Stimulated activated CD4-positive, alpha-beta T cell treated with anti-CD3 and anti-CD28 coated beads, TNF-alpha, amount 100 ng/mL, for 4 hours (primary cell): ENCODE measurements at places on chromosomes 11 and 22.

- no peak for DNase-seq
Measured at GRCh38 chr22:47063606-47064005, 301.2 kb downstream of the TBC1D22A start.

DNA sequence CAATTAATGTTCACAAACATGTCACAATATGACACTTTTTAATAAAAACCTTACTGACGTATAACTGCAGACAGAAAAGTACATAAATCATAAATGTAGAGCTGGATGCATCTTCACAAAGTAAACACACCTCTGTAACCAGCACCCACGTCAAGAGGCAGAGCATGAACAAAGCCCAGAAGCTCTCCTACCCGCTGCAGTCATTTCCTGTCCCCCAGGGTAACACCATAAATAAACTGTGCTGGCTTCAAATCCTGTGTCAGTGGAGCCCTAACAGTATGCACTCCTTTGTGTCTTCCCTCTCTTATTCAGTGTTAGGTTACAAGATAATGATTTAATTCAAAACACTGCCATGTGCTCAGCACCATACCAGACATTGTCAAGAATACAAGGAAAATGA is 5.7 kb downstream of the SYT13 start:
- no peak for DNase-seq

DNA sequence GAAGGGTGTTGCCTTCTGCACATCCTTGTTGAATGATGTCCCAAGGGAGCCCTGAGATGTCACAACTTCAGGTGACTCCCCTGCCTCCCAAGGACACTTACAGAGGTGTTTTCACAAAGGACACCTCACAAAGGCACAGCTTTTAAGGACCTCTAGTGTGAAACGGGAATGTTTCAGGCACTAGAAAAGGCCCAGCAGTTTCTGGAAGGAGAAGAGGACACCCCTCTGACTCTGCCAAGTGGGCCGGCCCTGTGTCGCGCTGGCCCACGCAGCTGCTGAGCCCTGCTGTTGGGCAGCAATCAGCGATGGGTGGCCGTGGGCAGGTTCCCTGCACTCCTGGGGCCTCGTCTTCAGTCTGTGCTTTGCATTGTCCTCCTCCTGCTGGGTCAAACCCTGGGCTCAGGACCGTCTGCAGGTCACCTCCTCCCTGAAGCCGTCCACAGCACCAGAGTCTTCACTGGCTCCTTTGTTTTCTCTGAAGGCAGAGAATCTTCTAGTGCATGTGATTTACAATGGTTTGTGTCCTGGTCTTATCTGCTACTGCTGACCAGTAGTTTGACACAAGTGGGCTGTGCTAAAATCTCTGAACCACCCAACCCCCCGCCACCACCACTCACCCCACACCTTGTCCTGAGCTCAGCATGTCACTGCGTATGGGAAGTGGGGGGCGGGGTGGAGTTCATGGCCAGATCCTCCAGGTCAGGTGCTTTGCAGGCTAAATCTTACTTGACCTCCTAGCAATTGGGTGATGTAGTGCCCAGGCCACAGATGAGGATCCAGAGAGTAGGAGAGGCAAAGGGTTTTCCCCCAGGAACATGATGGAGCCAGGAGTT is 3.2 kb downstream of the LINC01488 start:
- DNase-seq: no peak

- no peak for DNase-seq
Measured at GRCh38 chr22:46491946-46492345, 45.5 kb downstream of the CELSR1 start.

- no peak for DNase-seq
Measured at GRCh38 chr22:25626624-25626990, 62.1 kb downstream of the GRK3 start.

GRCh38 chr11:87120937-87121336 is 83.2 kb downstream of the TMEM135 start:
- DNase-seq: no peak

DNA sequence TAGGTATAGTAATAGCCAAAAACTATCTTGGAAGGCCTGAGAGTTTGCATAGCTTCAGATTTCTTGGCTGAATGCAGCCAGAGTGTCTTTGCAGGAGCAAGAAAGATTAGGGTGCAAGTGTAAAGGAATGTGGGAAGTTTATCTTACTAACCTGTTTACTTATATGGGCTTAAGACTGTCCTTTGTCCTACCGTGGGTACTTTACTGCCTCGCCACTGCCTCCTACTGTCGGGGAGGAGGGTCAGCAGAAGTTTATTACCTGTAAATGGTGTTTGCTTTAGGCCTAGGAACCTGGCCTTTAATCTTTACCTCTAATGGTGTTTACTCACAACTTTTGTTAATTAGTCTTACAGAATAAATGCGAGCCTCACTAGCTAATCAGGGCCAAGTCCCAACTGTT is 633.8 kb downstream of the DLG2 start:
- no peak for DNase-seq

DNA sequence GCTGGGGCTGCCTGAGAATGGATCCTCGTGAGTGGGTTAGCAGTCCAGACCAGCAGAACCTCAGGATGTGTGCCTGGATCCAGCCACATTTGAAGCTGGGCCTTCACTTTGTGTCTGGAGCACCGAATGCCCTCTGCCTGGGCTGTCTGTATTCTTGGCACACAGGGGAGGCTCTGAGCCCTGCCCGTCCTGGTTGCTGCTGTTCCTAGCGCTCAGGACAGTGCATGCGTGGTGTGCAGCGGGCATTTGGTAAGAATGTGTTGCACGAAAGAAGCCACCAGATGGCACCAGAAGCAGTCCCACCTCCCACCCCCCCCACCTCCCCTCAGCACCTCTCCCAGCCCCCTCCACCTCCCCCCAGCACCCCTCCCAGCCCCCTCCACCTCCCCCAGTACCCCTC is 4.1 kb upstream of the MAPK11 start:
- no peak for DNase-seq

DNA sequence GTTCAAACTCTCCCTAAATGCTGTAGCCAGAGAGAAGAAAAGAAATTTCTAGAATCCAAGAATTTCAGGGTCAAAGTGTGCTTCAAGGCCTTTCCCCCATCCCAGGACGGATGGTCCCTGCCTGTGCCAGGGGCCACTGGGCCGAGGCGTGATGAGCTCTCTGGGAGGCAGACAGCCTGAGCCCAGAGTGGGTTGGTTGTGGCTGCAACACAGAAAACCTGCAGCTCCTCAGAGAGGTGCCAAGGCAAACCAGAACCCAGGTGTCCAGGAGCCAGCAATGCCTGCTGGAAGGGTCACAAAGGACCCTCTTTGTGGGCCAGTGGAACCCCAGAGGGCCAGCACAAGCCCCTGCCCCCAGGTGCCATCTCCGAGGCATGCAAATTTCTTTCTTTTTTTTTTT is 2.6 kb upstream of the APOL6 start:
- no peak for DNase-seq

DNA sequence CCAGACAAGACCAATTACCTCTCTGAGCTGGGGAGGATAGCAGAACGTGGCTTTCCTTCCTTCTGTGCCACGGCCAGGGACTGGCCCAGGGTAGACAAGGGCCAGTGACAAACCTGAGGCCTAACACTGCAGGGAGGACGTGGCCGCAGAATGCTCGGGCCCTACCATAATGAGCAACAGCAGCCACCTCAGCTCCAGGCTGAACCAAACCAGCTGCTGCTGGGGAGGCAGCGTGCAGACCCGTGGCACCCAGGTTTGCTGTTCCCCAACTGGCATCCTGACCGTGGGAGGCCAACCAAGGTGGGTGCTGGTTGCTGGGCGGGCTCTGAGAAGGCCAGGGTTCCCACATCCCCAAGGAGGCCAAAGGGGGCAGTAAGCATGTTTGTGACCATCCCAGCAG is 83.0 kb downstream of the MORC2 start:
- no peak for DNase-seq

- DNase-seq: no peak
Measured at GRCh38 chr22:17149076-17149815, 9.8 kb downstream of the HDHD5 start.

DNA sequence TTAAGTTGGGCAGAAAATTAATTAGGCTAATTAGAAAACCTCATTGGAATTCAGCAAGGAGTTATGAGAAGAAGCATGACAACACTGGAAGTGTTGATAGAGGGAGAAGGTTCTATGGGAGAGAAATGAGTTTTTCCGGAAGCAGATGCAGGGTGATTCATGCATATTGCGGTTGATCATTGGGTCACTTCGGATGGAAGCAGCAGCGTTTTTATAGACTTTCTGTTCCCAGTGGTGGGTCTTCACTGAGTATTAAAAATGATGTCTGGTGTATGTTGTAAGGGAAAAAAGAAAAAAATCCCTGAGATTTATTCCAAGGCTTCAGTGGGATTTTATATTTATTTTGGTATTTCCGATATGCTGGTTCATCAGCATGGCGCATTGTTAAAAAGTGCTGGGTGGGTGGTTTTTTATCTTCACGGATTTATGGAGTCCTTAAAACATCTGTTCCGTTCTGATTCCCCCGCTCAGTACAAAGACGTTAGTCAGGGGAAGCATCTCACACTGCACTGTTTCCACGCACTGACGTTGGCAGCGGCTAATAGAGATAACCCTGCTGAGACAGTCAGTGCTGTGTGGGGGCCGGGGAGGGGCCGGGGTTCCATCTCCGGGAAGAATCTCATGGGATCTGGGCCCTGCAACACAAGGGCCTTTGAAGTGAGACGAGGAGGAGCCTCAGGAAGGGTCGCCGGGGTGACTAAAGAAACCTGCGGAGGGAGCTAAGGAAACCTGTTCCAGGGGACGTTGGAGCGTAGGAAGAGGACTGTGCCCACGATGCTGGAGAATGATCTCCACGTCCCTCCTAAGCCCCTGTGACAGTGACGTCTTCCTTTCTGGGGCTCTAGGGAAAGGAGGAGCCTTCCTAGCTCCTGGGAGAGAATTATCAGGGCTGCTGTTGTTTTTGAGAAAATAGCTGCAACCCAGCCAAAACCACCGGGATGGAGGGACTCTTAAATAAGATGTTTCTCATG is 390.0 kb downstream of the NTM start:
- no peak for DNase-seq

DNA sequence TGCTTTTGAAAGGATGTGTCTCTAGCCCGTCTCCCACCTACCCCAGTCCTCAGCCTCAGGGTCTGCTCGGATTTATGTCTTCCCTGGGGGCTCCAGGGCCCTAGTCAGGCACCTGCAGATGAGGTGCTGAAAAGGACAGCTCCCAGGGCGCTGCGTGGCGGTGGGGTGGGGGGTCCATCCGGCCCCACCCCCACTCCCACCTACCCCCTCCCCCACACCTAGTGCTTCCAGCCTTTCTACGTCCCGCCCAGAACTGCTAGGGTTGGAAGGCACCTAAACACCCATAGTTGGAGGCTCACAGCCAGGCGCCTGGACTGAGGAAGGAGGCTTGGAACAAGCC is 1.4 kb upstream of the ROBO3 start:
- DNase-seq: no peak

DNA sequence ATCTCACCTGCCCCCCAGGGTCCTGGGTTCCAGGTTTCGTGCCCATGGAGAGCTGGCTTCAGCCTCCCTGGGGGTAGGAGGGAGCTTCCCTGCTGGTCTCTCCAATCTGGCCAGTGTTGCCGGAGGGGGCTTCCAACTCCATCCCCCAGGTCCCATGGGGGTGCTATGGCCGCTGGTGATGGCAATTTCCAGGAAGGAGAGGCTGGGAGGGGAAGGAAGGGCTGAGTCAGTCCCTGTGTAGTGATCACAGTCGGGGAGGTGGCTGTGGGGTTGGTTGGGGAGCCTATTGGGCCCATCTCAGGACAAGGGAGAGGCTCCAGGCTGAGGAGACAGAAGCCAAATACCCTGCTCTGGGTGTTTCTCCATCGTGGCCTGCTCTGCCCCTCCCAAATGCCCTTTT is 5.7 kb upstream of the CDC42EP2 start:
- DNase-seq: no peak

DNA sequence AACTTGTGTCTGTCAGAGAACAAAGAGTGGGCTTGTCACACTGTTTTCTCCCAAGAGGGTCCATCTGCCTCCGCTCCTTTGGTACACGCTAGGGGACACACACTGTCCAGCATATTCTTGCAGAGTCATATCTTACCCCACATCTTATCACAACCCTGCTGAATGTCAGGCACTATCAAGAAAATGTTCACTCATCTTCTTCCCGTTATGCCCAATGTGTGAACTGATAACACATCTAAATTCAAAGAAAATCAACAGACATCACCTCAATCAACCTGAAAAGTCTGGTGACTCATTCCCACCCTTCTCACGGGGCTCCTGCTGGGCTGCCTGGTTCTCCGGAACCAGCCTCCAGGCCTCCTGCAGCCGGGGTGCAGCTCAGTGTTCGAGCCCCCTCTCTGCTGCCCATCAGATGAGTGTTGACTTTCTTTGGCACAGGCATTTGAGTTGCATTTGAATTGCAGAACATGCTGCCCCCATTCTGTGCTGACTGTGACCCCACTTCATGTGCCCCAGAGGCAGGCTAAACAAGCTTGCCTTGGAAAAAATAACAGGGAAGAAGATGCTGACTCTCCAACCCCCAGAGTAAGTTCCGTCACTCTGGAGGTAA is 19.4 kb downstream of the GRAP2 start:
- peak; percentile 52 for DNase-seq

DNA sequence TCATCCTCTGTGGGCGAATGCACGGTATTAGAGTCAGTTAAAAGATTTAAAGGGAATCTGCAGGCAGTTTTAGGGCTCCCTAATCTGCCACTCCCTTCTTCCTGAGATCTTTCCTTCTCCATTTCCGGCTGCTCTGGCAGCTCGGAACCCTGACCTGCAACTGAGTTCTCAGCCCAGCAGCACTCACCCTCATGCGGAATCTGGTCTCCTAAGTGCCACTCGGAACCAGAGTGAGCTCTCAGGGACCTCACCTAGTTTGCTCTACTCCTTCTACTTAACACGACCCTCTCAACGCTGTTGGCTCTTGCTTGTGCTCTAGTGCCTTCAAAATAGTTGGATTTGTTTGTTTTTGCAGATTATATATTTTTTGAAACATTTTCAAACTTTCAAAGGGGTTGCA is 19.3 kb upstream of the IL10RA start:
- DNase-seq: no peak

- DNase-seq: no peak
Measured at GRCh38 chr11:68337399-68337835, 25.0 kb downstream of the LRP5 start.

DNA sequence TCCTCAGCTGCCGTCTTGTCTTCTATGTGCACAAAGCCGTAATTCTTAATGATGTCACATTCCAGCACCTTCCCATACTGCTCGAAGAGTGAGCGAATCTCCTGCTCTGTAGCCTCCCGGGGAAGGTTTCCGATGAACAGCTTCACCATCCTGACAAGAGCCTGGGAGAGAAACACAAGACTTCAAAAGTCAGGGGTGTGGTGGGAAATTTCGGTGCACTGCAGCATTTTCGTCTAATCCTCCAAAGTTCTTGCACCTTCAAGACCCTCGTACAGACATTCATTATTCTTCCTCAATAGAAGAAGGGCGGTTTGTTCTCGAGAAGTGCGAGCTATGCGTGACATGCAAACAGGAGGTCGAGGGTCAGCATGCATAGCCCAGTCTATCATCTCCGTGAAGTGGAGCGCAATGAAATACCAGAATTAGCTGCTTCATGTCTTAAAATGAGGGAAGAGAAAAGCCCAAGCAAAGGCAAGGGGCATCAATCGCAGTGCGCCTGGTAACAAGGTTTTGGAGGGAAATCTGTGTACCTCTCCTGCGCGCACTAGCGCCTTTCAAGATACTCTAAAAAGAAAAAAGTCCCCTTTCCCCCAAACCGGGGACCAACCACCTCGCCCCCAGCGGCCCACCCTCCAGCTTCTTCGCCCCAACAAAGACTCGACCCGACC is 622 bp downstream of the RBM4B start:
- DNase-seq: no peak
